ENCODE measurements at places on chromosomes 2 and 18.

GRCh38 chr2:235055891-235056516, 104.2 kb downstream of the SH3BP4 start:
- DNase-seq: no peak

- no peak for DNase-seq
Observed at GRCh38 chr2:17303054-17303453, 215.2 kb downstream of the RAD51AP2 start.

DNA sequence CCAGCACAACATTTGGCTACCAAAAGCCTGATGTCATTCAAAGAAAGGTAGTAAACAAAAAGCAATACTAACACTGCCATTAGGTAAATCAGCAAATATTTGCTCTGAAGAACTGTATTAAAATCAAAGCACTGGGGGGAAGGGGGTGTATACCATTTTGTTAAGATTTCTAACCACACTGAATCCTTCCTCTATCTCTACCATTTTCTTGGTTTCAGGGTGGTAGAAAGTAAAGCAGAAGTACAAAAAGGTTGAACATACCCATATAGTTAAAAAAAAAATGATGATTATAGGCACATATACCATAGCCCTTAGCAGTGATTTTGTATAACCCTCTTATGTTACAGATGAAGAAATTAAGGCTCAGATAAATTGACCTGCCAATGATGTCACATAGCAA, 437.6 kb downstream of the ZEB2 start:
- DNase-seq: no peak

DNA sequence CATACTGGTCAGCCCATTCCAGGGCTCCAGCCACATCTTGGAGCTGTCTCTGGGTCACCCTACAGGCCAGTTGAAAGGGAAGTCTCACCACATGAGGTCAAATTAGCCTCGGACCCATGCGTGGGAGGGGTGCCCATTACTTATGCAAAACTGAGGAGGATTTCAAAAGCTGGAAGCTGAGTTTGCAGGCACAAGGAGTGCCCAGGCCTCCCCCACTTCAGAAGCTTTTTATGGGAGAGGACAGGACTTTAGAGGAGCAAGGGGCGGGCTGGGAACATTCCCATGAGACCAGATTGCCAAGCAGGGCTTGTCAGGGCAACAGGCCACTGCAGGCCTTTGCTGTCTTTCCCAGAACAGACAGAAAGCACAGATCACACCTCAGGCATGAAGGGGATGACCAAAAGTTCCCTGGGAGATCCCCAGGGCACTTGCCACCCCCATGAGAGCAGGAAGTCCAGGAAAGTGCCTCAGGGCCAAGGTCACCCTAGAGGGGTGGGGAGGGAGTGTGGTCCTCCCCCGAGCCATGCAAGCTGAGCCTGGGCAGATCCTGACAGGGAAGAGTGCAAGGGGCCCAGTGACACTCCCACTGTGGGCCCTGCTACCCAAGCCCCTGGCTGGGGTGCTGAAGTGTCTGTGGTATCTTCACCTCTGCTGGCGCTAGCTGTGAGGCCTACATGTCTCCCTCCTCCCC, 267.7 kb downstream of the BCL11A start:
- DNase-seq: no peak

DNA sequence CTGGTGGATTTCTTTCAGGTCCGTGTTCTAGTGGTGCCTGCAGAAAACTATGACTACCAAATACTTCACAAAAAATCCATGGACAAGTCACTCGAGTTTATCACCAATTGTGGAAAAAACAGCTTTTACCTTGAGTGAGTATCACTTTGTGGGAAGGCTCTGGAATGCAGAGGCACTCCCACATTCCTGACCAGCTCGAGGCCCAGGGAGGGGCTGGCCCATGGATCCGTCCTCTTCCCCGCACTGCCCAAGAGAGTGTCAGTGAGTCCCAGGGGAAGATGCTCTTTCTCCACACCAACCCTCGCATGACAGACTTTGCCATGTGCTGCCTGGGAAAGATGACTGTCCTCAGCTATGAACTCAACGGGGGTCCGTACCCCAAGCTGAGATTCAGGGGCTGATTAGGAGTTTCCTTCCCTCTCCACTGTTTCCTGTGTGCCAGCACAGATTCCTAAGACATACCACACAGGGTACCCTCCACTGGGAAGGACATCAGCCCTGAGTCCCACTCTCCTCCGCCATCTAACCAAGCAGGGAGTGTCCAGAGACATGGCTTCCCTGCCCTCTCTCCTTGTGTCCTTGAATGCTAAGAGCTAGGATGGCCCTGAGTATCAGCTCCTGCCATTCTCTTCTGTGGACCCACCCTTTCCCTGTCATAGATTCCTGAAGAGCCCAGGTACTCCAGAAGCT, 155.9 kb downstream of the LAMA3 start:
- DNase-seq: no peak

- DNase-seq: no peak
Observed at GRCh38 chr2:10289352-10289751, 13.4 kb upstream of the HPCAL1 start.

DNA sequence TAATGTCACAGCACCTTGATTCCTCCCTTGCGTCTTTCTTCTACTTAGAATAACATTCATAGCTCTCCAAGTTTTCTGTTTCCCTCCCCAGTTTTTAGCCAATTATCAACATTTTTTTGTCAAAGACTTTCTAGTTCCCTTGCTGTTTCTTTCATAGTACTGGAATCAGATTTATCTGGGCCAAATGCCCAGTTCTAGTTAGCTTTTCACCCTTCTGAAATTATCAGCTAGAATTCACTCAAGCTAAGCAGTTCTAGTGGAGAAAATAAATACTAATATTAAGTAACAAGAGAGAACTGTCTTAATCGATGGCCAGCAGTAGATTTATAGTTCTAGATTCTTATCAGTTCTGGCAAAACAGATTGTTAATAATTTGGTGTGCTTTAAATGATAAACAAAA, 36.2 kb downstream of the EFEMP1 start:
- DNase-seq: no peak

GRCh38 chr18:9914584-9915290, 921 bp downstream of the VAPA start:
- DNase-seq: peak; percentile 17

DNA sequence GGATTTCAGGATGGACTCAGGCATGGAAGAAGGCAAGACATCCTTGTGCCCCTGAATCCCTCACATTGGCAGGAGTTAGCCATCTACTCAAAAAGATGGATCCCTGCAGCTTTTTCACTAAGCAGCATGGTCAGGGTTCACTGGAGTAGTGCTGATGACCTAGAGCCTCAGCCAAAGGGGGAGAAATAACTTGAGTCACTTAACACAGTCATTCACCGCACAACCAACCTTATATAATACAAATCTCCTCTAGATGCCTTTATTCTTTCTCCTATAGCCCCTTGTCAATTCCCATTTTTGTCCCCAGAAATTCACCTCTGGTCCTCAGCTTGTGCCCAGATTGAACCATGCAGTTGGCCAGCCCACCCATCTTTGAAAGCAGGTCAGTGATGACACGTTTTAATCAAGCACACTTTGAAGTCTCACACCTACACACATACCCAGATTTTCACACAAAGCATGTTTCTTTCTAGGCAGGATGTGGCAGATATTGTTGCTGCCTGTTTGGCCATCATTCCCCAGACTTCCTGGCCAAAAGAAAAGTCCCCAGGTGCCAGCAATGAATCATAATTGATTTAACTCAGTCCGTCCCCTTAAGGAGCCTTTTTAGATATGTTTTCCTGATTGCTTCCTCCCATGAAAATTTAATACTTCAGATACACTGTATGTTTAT, 84.2 kb downstream of the LBH start:
- DNase-seq: no peak

- DNase-seq: no peak
Observed at GRCh38 chr2:95034221-95034620, 8.7 kb downstream of the MAL start.

DNA sequence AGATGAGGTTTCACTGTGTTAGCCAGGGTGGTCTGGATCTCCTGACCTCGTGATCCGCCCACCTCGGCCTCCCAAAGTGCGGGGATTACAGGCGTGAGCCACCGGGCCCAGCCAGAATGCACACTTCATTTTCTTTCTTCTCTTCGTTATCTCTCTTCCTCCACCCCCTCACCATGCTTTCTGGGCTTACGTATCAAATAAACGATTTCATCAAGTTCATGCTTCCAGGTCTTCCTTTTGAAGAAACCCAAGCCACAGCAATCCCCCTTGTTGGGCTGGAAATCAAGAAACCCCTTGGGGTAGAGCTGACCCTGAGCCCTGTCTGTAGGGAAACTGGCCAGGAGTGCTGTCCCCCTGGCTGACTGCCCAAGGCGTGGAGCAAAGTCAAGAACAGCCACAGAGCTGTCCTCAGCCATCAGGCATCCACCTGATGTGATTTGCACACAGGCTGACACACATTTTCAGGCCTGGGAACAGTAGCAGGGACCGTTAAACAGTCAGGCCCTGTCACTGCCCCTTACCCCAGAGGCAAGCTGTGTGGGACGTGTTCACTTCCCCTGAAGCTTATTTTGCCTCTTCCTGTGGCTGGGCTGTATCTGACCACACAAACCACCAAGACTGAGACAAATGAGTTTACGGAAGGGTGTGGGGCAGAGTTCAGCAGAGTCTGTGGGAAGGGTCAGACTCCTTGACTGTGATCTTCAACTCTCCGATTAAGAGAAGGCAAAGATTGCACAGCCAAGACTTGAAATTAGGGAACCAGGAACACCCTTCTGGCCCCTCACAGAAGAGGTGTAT, 15.1 kb upstream of the NMUR1 start:
- DNase-seq: no peak

- no peak for DNase-seq
Observed at GRCh38 chr2:64192125-64192479, 47.9 kb upstream of the PELI1 start.

- no peak for DNase-seq
Observed at GRCh38 chr2:97714950-97715652, 1.7 kb downstream of the ZAP70 start.

DNA sequence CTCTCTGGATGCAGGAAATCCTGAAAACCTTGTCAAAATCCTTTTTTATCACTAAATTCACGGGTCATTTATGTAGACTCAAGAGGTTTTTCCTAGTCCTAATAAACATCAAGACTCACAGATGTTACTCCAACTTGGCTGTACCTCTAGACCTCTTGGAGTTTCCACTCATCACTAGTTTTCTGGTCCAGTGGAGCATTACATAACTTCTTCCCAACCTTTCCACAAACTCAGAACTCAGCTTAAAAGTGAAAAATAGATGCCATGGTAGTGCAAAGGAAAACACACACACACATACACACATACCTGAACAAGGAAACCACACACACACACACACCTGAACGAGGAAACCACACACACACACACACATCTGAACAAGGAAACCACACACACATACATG, 807.2 kb downstream of the LRP1B start:
- DNase-seq: no peak

DNA sequence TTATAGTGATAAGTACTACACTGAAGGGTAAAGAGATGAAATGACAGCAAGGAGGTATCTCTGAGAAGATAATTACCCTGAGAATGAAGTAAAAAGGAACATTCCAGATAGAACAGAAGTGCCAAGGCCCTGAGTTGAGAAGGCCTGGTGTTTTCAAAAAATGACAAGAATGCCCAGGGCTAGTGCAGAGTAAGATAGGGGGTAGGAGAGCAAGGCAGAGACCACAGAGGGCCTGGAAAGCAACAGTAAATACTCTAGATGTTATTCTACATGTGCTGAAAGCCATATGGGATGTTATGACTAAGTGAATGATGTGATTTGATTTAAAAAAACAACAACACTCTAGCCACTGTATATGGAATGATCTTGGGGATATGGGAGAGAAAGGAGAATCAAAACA, 52.3 kb downstream of the BAZ2B start:
- no peak for DNase-seq

DNA sequence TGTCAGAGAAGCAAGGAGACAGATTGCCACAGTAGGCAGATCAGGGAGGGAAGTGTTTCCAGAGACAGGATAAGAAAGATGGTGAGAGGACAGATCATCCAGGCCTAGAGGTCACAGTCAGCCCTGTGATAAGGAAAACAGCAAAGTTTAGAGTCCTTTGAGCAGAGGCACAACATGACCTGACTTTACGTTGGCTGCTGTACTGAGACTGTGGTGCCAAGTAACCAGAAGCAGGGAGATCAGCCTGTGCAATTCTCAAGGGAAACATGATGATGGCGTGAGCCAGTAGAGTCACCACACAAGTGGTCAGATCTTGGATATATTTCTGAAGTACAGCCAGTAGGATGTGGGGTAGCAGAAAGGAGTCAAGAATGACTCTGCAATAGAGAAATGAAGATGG, 43.7 kb downstream of the SMC6 start:
- no peak for DNase-seq

DNA sequence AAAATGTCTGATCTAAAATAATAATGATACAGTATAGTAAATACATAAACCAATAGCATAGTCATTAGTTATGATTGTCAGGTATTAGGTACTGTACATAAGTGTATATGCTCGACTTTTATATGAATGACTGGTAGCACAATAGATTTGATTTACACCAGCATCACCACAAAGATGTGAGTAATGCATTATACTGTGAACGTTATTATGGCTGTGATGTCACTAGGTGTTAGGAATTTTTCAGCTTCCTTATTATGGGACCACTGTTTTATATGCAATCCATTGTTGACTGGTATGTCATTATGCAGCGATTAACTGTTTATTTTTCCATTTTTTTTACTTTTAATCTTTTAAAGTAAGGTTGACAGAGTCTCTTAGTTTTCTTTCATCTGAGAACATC, 23.7 kb downstream of the ATP9B start:
- no peak for DNase-seq

- DNase-seq: no peak
Observed at GRCh38 chr18:23069481-23069880, 65.8 kb upstream of the CABLES1 start.

- DNase-seq: no peak
Observed at GRCh38 chr2:240993446-240994170, 4.8 kb upstream of the SNED1 start.

- no peak for DNase-seq
Observed at GRCh38 chr18:11383381-11383780, 226.0 kb upstream of the SLC35G4 start.

GRCh38 chr18:33062834-33063364, 290.1 kb upstream of the KLHL14 start:
- no peak for DNase-seq

DNA sequence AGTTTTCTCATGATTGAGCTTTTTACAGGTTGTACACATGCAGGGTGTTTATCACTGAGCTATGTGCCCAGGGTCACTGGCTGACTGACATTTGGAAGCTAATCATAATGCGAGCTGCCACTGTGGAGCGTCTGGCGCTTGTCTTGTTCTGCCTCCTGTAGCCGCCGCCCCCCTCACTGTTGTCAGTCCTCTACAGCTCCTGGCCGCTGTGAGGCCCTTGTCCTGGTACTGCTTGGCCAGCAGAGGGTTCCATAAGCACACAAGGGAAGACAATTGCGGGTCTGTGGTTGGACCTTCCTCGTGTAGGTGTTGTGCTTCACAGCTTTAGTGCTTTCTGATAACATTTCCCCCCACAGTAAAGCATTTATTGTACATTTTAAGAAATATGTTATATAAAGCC, 105.6 kb upstream of the LDLRAD4 start:
- no peak for DNase-seq

- no peak for DNase-seq
Observed at GRCh38 chr2:232260075-232260474, 118.5 kb upstream of the ALPP start.

- no peak for DNase-seq
Observed at GRCh38 chr18:10409041-10409440, 45.4 kb upstream of the APCDD1 start.
